Vagina (tissue), 2 donors: ENCODE measurements at places on chromosomes 4 and X.

GRCh38 chr4:80058740-80059139, 14.3 kb downstream of the ANTXR2 start:
- no peak for DNase-seq

GRCh38 chrX:134773041-134773440, 114.8 kb upstream of the PLAC1 start:
- DNase-seq = no peak

DNA sequence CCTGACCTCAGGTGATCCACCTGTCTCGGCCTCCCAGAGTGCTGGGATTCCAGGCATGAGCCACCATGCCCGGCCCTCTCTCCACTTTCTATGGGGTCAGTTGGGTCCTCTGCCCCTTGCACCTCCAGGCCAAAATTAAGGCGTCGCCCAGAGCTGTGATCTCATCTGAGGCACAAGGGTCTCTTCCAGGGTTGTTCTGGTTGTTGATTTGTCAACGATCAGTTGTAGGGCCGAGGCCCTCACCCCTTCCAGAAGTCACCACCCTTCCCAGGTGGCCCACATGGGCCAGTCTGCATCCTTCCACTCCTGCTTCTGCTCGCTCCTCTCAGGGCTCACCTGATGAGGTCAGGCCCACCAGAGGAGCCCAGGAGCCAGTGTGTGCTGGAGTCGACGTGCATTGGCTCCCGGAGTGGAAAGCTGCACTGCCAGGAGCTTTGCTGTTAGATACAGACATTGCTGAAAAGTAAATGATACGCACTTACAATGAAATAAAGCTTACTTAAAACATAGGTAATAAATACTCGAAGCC, 14.3 kb upstream of the TMEM271 start:
- DNase-seq = no peak

DNA sequence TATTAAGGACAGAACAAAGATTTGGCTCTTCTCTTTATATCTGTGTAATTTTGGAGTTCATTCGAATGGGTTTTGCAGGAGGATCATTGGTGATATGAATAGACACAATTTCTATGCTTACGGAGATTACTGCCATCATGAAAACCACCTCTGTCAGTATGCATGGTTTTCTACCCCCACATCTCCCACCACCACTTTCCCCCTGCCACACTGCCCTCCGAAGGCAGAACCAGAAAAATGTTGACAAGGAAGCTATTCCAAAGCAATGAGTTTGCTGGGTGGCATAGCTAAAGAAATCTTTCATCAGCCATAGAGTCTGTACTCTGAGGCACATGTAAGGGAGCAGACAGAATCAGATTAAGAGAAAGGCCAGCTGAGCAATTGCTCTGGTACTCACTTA, 567.3 kb upstream of the ACTRT1 start:
- DNase-seq = no peak

- DNase-seq = no peak
These were observed 222.4 kb downstream of the GPAT3 start for GRCh38 chr4:83758285-83758684.

GRCh38 chr4:26584725-26585124, 841 bp downstream of the TBC1D19 start:
- DNase-seq = no peak

- no peak for DNase-seq
These were observed 894.0 kb upstream of the FRG1 start for GRCh38 chr4:189046642-189047041.
